Upper lobe of left lung (tissue), 6 donors: ENCODE measurements at places on chromosomes 4 and X.

GRCh38 chrX:38954520-38954919, 153.3 kb downstream of the MID1IP1 start:
- DNase-seq: no peak

DNA sequence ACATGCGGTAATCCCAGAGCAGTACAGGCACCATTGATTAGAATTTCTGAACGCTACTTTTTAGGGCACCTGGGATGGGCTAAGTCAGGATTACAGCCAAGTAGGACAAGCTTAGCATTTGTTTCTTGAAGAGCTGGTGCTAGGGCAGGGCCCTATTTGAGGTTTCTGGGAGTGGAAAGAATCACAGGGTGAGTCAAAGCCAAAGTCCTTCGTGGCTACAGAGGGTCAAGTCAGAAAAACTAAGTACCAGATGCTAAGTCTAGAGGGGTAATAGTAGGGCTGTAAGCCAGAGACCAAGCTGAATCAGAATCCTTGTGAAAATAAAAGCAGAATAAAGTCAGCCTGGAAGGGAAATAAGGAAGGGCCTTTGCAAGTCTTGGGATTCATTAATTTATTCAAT, 448.6 kb downstream of the ZIC3 start:
- DNase-seq: no peak

DNA sequence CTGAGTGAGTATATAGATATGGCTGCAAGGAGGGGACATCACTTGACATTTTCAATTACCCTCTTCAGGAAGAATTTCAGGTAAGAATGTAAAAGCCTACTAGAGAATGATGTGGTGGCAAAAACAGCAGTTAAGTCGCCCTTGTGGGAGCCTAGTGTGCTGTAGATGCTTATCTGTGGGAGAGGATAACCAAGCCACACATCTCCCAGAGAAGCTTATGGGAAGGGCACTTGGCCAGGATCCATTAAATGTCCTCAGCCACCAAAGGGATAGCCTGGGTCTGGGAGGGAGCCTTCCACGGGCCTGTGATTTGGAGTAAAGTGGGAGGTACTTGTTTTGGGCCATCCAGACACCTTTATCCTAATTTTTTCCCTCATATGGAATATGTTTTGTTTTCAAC, 41.3 kb upstream of the BCLAF3 start:
- no peak for DNase-seq

GRCh38 chr4:3879681-3880614, 113.8 kb downstream of the ADRA2C start:
- no peak for DNase-seq

- DNase-seq: no peak
Observed at GRCh38 chrX:155767876-155768769, 113.0 kb upstream of the VAMP7 start.

DNA sequence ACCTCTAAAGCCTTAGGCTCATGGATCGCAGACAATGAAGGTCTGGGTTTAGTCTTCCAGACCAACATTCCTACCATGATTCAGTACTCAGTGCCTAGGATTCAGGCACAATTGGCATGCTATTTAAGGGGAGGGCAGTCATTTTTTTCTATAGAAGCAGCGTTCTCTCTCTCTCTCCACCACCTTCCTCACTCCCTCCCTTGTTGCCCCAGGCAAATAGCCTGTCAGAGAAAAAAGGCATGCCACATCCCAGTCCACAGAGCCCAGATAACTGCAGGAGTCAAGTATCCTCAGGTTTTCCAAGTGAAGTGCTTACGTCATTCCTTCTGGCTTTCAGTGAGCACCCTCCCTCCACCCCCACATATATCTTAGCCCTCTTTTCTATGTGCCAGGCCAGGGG, 533.0 kb downstream of the BCOR start:
- no peak for DNase-seq

DNA sequence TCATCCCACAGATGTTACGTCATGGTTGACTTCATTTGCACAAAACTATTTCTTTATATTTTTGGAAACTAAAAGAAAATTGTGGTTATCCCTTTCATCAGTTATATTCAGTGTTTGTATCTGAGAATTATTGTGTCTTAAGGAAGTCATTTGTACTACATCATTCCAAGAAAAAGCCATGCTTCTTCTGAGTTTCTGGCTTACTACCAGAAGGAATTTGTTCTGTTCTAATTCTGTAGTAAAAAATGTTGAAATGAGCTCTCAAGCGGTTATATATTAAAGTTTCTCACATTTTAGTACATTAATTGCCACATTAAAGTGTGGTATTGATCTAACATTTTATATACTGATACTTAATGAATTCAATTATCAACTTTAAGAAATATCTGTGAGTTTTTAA, 1844.5 kb downstream of the PCDH7 start:
- DNase-seq: no peak

DNA sequence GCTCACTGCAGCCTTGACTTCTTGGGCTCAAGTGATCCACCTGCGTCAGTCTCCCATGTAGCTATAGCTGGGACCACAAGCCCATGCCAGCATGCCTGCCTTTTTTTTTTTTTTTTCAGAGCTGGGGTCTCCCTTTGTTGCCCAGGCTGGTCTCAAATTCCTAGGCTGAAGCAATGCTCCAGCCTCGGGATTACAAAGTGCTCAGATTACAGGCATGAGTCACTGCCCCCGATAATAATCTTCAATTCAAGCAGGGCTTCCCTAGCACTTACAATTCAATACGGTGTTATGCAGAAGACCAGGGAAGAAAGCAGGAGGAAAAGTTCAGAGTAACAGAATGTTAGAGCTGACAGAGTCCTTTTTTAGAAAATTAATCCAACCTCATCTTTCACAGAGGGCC, 26.1 kb downstream of the OTOP1 start:
- DNase-seq: no peak

DNA sequence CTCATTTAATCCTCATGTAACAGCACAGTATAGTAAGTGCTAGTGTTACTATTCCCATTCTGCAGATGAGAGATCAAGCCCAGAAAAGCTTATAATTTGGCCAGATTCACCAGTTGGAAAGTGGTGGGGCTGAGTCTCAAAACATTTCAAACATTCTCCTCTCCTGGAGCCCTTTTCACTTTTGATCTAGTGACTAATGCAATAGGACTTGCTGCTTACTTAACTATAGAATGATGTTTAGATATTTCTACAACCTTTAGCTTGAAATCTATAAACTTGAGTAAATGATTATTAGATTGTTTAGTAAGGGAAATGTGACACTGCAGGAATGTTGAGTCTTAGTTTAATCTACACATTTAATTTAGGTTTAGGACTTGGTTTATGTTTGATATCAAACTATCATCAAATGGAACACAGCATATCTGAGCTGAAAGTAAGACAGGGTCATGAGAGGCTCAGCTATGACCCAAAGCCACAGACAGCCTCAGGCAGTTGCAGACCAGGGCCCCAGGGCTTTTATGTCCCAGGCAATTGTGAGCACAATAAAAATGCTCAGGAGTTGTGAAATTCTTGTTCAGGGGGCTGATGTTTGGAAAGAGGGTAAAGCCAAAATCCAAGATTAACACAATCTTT, 199.5 kb upstream of the HS3ST1 start:
- DNase-seq: no peak

DNA sequence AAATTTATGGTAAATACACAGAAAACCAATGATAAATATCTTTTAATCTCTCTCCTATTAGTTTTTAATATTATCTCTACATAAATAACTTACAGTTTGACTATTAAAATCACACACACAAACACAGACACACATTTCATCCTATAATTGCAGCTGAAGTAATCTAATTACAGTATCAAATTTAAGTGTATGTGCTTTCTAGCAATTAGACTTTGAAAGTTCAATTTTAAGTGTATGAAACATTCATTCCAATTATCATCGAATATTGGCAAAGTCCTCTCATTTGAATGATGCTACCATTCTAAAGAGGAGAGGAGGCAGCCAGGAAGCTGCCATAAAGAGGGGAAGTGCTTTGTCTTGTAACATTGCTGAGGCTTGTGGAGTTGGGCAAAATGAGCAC, 221.2 kb upstream of the PABPC4L start:
- DNase-seq: no peak

GRCh38 chr4:6502147-6502546, 29.7 kb upstream of the PPP2R2C start:
- no peak for DNase-seq

GRCh38 chr4:6606465-6607235, 31.7 kb downstream of the MAN2B2 start:
- no peak for DNase-seq

DNA sequence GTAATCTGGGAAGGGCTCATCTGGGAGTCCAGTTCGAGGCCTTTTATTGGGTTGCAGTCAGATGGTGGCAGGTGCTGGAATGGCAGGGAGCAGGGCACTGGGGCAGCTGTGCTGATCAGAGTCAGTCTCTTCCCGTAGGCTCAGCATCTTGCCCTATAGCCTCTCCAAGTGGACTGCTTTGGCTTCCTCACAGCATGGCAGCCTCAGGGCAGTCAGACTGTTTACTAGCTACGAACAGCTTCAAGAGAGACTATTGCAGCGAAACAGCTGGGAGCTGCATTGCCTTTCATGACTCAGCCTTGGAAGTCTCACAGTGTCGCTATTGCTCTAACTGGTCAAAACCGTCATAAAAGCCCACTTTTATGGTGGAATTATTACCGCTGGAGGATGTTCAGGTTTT, 26.8 kb upstream of the DUSP21 start:
- no peak for DNase-seq
